Lower leg skin (tissue), 4 donors: ENCODE measurements at places on chromosomes 3 and 15. TPM values are rescaled to one million over a fixed set of nuclear protein-coding genes. Genes with fewer than 3 reads are reported as not detected.

- no peak for DNase-seq
Measured at GRCh38 chr3:81955878-81956277, 194.4 kb upstream of the GBE1 start.

GRCh38 chr15:68921926-68922325 is 8.4 kb upstream of the SPESP1 start:
- no peak for DNase-seq

DNA sequence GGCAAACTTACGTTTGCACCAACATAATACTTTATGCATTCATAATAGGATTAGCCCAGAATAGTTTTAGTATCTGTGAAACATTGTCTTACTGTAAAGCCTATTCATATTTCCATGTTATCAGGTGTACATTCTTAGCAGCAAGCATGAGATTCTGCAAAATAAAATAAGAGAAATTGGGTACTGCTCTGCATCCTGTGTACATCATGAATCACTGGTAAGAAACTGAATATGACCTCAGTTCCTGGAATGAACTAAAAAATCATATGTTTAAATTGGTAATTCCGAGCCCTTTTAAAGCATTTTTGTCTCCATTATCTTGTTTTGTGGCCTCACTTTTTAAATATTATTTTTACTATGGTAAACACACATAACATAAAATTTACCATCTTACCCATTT is 605.1 kb downstream of the ROBO1 start:
- no peak for DNase-seq

- DNase-seq: no peak
Measured at GRCh38 chr3:116716490-116716889, 6.9 kb downstream of the TUSC7 start.

Gene LDHAL6B
- not detected for total RNA-seq

Gene OR5K1
- total RNA-seq: not detected
